Mononuclear cell (primary cell): ENCODE measurements at places on chromosomes 4 and X. TPM values are rescaled to one million over a fixed set of nuclear protein-coding genes. Genes with fewer than 3 reads are reported as not detected.

Gene SMR3B
- not detected for total RNA-seq

Gene ARR3
- not detected for total RNA-seq

Gene ZNF711
- 3.7 TPM for total RNA-seq

Gene ZNF630
- 1.6 TPM for total RNA-seq

Gene CXorf49
- total RNA-seq, result not detected

Gene RPA4
- total RNA-seq, result 0.42 TPM

Gene CCNB3
- total RNA-seq, result 0.10 TPM
